ENCODE measurements at places on chromosomes 11 and 22. TPM values are rescaled to one million over a fixed set of nuclear protein-coding genes. Genes with fewer than 3 reads are reported as not detected.

MOGAT2 gene
- not detected for polyA plus RNA-seq

GGTLC3 gene
- polyA plus RNA-seq, result not detected

DNA sequence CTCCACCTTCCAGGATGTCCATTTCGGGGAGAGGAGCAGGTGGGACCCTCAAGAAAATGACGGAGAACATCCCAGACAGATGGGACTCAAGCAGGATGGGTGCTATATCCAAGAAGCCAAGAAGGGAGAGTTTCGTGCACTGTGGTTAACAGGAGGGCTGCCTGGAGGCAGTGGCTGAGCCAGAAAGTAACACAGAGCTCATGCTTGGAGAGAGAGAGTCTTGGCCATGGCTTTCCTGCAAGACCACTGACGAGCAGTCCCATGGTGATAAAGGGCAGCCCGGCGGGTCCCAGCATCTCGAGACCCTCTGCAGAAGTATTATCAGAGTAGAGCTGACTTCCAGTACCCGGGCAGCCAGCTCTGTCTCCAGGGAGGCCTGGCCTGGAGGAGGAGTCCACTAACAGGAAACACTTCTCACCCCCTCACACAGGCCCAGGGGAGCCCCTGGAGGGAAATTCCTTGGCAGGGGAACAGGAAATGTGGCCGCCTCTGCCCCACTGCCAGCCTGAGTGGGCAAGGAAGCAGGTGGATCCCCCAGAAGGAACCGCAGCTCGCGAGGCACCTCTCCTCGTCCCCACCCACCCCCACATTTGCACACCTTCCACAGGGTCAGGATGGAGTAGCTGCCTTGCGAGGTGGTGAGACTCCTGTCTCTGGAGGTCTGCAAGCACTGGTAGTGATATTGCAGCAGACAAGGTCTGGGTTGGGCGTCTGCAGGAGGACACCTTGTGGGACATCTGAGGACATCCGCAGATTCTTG lies 32.2 kb downstream of the CYTH4 start:
- DNase-seq, result no peak
- H3K4me1 ChIP-seq, result peaks cover 24% of the 10 kb centered on the region
- no peaks in the 10 kb centered on the region for H3K36me3 ChIP-seq
- H3K27me3 ChIP-seq, result no peaks in the 10 kb centered on the region
- H3K4me3 ChIP-seq, result no peak overlapping the region
- H3K27ac ChIP-seq, result no peak overlapping the region

DNA sequence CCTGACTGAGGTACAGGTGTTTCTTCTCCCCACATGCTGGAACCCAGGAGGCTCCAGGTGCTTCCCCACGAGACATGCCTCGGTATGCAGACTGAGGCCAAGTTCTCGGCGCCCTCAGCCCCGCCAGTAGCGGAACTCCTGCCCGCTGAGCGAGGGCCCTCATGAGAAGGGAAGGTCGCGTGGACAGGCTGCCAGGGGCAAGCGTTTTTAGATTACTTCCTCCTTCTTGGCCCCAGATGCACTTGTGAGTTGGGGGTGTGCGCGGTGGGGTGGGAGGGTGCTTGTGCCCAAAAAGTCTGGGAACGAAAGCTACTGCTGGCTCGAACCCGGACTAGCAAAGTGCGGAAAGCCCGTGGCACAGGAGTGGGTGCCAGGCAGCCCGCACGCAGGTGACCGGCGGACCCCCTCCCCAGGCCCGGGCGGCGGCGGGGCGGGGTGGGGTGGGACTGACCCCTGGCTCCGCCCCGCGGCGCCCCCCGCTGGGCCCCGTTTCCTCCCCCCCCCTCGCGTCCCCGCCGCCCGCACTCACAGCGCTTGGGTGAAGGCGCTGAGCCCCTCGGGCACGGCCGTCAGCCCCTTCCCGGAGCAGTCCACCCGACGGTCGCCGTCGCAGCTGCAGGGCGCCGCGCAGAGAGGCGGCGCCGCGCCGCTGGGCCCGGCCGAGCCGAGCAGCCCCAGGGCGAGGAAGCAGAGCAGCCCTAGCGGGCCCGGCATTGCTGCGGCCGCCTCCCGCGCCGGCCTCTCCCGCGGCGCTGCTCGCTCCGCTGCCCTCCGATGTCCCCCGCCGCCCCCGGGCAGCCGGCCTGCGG lies 797 bp downstream of the LGR4 start:
- no peaks in the 10 kb centered on the region for H3K27me3 ChIP-seq
- H3K4me3 ChIP-seq, result peak overlapping the region; percentile 53
- DNase-seq, result no peak
- no peaks in the 10 kb centered on the region for H3K36me3 ChIP-seq
- H3K27ac ChIP-seq, result peak overlapping the region; percentile 15

HEPN1 gene
- not detected for polyA plus RNA-seq

DNA sequence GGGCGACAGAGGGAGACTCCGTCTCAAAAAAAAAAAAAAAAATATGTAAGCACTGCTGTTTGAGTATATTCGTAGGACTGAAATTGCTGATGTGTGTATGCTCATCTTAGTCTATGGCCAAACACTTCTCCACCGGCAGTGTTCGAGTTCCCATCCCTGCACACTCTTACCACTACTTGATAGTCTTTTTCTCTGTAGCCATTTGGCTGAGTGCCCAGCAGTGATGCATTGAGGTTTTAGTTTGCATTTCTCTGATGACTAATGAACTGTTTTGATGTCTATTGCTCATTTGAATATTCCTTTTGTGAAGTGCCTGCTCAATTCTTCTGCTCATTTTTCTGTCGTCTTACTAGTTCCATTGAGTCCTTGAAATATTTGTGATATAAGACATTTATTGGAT lies 1.9 kb downstream of the TIRAP start:
- peaks cover 3% of the 10 kb centered on the region for H3K36me3 ChIP-seq
- H3K4me3 ChIP-seq, result no peak overlapping the region
- no peaks in the 10 kb centered on the region for H3K27me3 ChIP-seq
- peak; percentile 96 for DNase-seq

HDHD5 gene
- polyA plus RNA-seq, result 33.5 TPM

- DNase-seq, result peak; percentile 23
- H3K4me1 ChIP-seq, result peaks cover 5% of the 10 kb centered on the region
- H3K4me3 ChIP-seq, result no peak overlapping the region
- no peaks in the 10 kb centered on the region for H3K36me3 ChIP-seq
Observed at GRCh38 chr11:65008016-65008415, 5.9 kb upstream of the ARL2 start.

FGF4 gene
- not detected for polyA plus RNA-seq

- H3K27ac ChIP-seq, result peak overlapping the region; percentile 90
- peak overlapping the region; percentile 93 for H3K4me3 ChIP-seq
- peaks cover 23% of the 10 kb centered on the region for H3K36me3 ChIP-seq
- peaks cover 38% of the 10 kb centered on the region for H3K4me1 ChIP-seq
Observed at GRCh38 chr11:118610773-118611432, 3.5 kb downstream of the PHLDB1 start.

GRCh38 chr11:66339162-66339675 lies 3.0 kb upstream of the RIN1 start:
- no peaks in the 10 kb centered on the region for H3K27me3 ChIP-seq
- peaks cover 29% of the 10 kb centered on the region for H3K36me3 ChIP-seq

GRCh38 chr11:123504401-123504800 lies 74.3 kb downstream of the GRAMD1B start:
- no peak overlapping the region for H3K4me3 ChIP-seq
- H3K27ac ChIP-seq, result no peak overlapping the region
- H3K4me1 ChIP-seq, result peaks cover under 1% of the 10 kb centered on the region
- H3K36me3 ChIP-seq, result no peaks in the 10 kb centered on the region
- no peaks in the 10 kb centered on the region for H3K27me3 ChIP-seq
- no peak for DNase-seq

GRCh38 chr11:3738241-3738640 lies 59.1 kb downstream of the NUP98 start:
- peaks cover 42% of the 10 kb centered on the region for H3K36me3 ChIP-seq
- DNase-seq, result peak; percentile 23
- H3K4me3 ChIP-seq, result no peak overlapping the region

DRD4 gene
- polyA plus RNA-seq, result not detected

- H3K27me3 ChIP-seq, result no peaks in the 10 kb centered on the region
- H3K36me3 ChIP-seq, result no peaks in the 10 kb centered on the region
- peaks cover 13% of the 10 kb centered on the region for H3K4me1 ChIP-seq
- H3K27ac ChIP-seq, result no peak overlapping the region
- no peak for DNase-seq
Observed at GRCh38 chr22:21861264-21861848, 6.1 kb downstream of the MAPK1 start.

DNA sequence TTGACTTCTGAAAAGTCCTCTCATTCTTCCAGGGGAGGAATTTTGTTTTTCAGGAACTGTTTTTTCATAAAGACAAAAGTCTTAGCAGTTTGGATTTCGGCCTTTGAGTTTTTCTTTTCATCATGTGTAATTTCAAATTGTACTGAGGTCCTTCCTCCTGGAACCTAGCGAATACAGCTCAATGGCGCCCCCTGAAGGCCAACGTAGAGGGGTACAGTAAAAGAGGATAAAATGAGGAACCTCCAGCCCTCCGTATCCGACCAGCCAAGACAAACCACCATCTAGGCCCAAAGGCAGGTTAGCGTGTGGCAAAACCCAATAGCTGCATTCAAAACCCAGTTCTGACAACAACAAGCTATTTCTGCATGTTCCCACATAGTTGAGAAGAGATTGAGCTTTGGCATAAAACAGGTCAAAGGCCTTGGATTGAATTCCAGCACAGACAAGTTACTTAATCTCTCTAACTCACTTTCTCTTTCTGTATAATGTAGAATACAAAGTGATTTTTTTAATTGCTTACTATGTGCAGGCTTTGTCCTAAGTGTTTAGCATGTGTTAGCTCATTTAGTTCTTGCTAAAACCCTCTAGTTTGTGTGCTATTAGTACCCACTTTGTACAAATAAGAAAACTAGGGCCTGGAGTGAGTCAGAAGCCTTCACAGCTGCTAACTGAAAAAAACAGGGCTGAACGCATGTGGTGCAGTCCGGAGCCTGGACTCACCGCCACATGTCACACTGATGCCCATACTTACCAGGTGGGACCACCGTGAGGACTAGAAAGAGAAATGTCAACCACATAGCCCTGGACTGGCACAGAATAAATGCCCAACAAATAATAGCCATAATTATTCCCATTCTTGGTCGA lies 43.2 kb upstream of the ETS1 start:
- no peak overlapping the region for H3K4me3 ChIP-seq
- peaks cover 4% of the 10 kb centered on the region for H3K27me3 ChIP-seq
- no peaks in the 10 kb centered on the region for H3K36me3 ChIP-seq
- no peak overlapping the region for H3K27ac ChIP-seq

DNA sequence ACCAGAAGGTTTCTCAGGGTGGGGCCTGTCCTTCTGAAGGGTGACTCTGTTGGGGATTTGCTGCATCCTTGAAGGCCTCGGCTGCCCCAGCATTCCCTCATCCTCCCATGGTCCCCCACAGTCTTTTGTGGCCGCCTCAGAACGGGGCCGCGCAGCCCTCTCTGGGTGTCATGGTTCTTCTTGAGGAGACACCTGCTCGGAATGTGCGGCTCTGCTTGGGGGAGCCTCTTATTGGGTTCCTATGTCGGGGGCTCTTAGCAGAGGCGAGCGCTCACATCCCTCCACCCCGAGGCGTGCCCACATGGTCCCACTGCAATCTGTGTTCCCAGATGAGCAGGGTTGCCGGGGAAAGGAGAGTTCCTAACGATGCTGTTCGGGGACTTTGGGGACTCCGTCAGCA lies 1008.4 kb downstream of the BRD1 start:
- no peaks in the 10 kb centered on the region for H3K27me3 ChIP-seq
- no peak overlapping the region for H3K4me3 ChIP-seq
- DNase-seq, result no peak
- H3K36me3 ChIP-seq, result no peaks in the 10 kb centered on the region

NELL1 gene
- not detected for polyA plus RNA-seq

GRCh38 chr22:37416827-37417226 lies 10.5 kb downstream of the ELFN2 start:
- H3K36me3 ChIP-seq, result no peaks in the 10 kb centered on the region
- no peak overlapping the region for H3K4me3 ChIP-seq
- peaks cover 2% of the 10 kb centered on the region for H3K27me3 ChIP-seq

DNA sequence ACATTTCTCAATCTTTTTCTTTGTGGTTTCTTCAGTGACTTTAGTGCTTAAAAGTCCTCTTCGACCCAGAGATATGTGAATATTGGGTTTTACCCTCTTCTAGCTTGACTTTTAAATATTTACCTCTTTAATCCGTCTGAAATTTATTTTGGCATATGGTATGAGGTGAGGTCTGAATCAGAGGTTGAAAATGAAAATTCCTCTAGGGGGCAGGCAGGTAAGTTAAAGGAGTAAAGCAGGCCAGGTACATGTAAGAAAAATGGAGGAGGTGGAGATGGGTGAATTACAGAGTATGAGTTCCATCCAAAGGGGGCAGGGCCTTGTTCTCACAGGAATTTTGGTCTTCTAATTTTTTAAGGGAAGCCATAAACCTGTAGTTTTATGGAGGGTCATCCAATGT lies 263.8 kb upstream of the NARS2 start:
- H3K4me3 ChIP-seq, result no peak overlapping the region
- DNase-seq, result no peak
- peaks cover 13% of the 10 kb centered on the region for H3K4me1 ChIP-seq
- H3K27ac ChIP-seq, result no peak overlapping the region
- no peaks in the 10 kb centered on the region for H3K27me3 ChIP-seq

- H3K27ac ChIP-seq, result no peak overlapping the region
- H3K36me3 ChIP-seq, result no peaks in the 10 kb centered on the region
- H3K27me3 ChIP-seq, result no peaks in the 10 kb centered on the region
- peaks cover 3% of the 10 kb centered on the region for H3K4me1 ChIP-seq
- no peak overlapping the region for H3K4me3 ChIP-seq
- DNase-seq, result no peak
Observed at GRCh38 chr22:21726650-21727049, 8.9 kb downstream of the YPEL1 start.

GLYAT gene
- polyA plus RNA-seq, result not detected

DNA sequence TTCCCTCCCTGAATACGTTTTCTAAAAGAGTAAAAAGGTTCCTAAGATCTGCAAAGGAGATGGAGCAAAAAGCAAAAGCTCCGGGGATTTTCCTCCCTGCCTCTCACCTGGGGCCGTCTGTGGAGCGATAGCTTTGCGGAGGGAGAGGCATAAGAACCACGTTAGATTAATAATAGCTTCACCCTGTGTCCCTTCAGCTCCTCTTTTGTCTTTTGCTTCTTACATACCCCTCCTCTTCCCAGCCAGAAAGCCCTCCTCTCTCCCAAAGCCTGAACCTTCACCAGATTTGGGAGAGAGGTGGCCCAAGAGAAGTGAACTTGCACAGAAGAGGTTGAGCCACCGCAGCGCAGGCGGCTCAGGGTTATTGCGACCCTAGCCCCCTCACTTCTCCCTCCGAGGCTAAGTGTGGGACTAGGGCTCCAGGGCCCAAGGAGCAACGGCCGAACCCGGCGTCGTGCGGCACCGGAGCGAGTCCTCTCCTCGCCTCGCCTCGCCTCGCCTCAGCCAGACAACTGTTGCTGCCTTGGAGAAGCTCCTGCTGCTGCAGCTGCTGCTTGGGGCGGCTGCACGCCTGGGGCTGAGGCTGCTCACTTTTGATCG lies 97.6 kb upstream of the HSD17B12 start:
- no peak overlapping the region for H3K27ac ChIP-seq
- H3K36me3 ChIP-seq, result no peaks in the 10 kb centered on the region
- no peak overlapping the region for H3K4me3 ChIP-seq
- H3K27me3 ChIP-seq, result peaks cover 66% of the 10 kb centered on the region
- H3K4me1 ChIP-seq, result no peaks in the 10 kb centered on the region

DNA sequence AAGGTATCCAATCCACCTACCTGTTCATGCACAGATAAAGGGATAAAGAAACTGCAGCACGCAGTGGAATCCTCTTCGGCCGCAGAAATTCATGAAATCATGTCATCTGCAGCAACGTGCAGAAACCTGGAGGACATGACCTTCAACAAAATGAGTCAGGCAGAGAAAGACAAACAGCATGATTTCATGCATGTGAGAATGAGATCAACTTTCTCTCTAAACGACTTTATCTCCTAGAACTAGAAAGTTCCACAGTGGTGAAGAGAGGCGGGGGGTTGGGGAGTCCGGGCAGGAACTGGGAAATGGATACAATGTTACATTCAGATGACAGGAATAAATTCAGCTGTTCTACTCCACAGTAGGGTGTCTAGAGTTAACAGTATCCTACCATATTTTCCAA lies 9.9 kb downstream of the RGL4 start:
- no peaks in the 10 kb centered on the region for H3K27me3 ChIP-seq
- H3K4me1 ChIP-seq, result peaks cover 15% of the 10 kb centered on the region
- DNase-seq, result peak; percentile 64
- no peak overlapping the region for H3K4me3 ChIP-seq
- peaks cover 17% of the 10 kb centered on the region for H3K36me3 ChIP-seq
